Activated CD4-positive, alpha-beta memory T cell treated with anti-CD3 and anti-CD28 coated beads, Interleukin-2, amount 10 ng/mL, durations not matched to agents 7 days and 5 days (primary cell): ENCODE measurements at places on chromosomes 2 and 18. TPM values are rescaled to one million over a fixed set of nuclear protein-coding genes. Genes with fewer than 3 reads are reported as not detected.

GRCh38 chr2:131045286-131046027, 47.8 kb downstream of the FAM168B start:
- peaks cover 21% of the 10 kb centered on the region for H3K36me3 ChIP-seq
- no peak overlapping the region for H3K27ac ChIP-seq
- no peaks in the 10 kb centered on the region for H3K27me3 ChIP-seq
- no peak overlapping the region for H3K4me3 ChIP-seq

Gene PTCD3
- total RNA-seq = 149 TPM

- H3K36me3 ChIP-seq = no peaks in the 10 kb centered on the region
- peaks cover 3% of the 10 kb centered on the region for H3K4me1 ChIP-seq
- no peak for DNase-seq
- H3K4me3 ChIP-seq = no peak overlapping the region
- no peak overlapping the region for H3K27ac ChIP-seq
Measured at GRCh38 chr2:197348721-197349360, 38.3 kb upstream of the ANKRD44 start.

Gene GNLY
- 569 TPM for total RNA-seq

Gene CIB4
- total RNA-seq = not detected

GRCh38 chr18:79961527-79962291, 2.7 kb upstream of the HSBP1L1 start:
- peaks cover 43% of the 10 kb centered on the region for H3K4me1 ChIP-seq
- no peak overlapping the region for H3K4me3 ChIP-seq
- H3K27me3 ChIP-seq = peaks cover 6% of the 10 kb centered on the region
- no peaks in the 10 kb centered on the region for H3K36me3 ChIP-seq
- H3K27ac ChIP-seq = no peak overlapping the region
- DNase-seq = no peak

Gene CD8B2
- not detected for total RNA-seq
